Caki2 (cell line): ENCODE measurements at places on chromosomes 3 and 15. TPM values are rescaled to one million over a fixed set of nuclear protein-coding genes. Genes with fewer than 3 reads are reported as not detected.

Gene PARL
- total RNA-seq = 38.7 and 60.1 TPM in 2 replicates

Gene SEMA3B
- total RNA-seq = 99.9 and 105 TPM in 2 replicates

Gene SERPINI2
- 1.8 TPM in 1 of 2 replicates, not detected in the other for total RNA-seq

Gene GPR176
- 8.1 and 9.6 TPM in 2 replicates for total RNA-seq

Gene UROC1
- total RNA-seq = not detected in 2 replicates

Gene SOX14
- not detected in 2 replicates for total RNA-seq

Gene KLHL40
- not detected in 2 replicates for total RNA-seq

Gene LIPH
- total RNA-seq = 14.8 and 23.9 TPM in 2 replicates

Gene GOLGA8T
- 0.23 TPM in 1 of 2 replicates, not detected in the other for total RNA-seq

Gene MESP2
- 0.43 and 1.4 TPM in 2 replicates for total RNA-seq

Gene GOLGA6A
- 1.0 TPM in 1 of 2 replicates, not detected in the other for total RNA-seq

Gene ARGFX
- total RNA-seq = not detected in 2 replicates

Gene CHDH
- total RNA-seq = 0.03 and 22.1 TPM in 2 replicates

Gene ABI3BP
- total RNA-seq = 0.10 TPM in 1 of 2 replicates, not detected in the other

Gene DAZL
- total RNA-seq = not detected in 2 replicates

Gene FMN1
- total RNA-seq = 1.4 and 23.8 TPM in 2 replicates

Gene CCDC80
- total RNA-seq = 0.26 and 1.3 TPM in 2 replicates

Gene HYKK
- total RNA-seq = 0.84 and 7.6 TPM in 2 replicates

Gene ZNF774
- total RNA-seq = 0.17 and 3.7 TPM in 2 replicates

Gene RTP1
- total RNA-seq = not detected in 2 replicates

Gene PSTPIP1
- not detected in 2 replicates for total RNA-seq

Gene UBAP1L
- total RNA-seq = not detected in 2 replicates

Gene THBS1
- 63.4 and 128 TPM in 2 replicates for total RNA-seq

Gene PSMA4
- 336 and 343 TPM in 2 replicates for total RNA-seq

Gene MFN1
- total RNA-seq = 28.2 and 34.3 TPM in 2 replicates

Gene MYRIP
- 0.07 and 1.5 TPM in 2 replicates for total RNA-seq

Gene CAMK2N2
- total RNA-seq = not detected in 2 replicates

Gene IGF2BP2
- total RNA-seq = 23.0 and 27.6 TPM in 2 replicates

Gene DGKG
- 15.0 and 16.4 TPM in 2 replicates for total RNA-seq

Gene ZIC1
- total RNA-seq = not detected in 2 replicates

Gene TMEM266
- 0.47 TPM in 1 of 2 replicates, not detected in the other for total RNA-seq

Gene C2CD4B
- total RNA-seq = not detected in 2 replicates

Gene CDHR4
- total RNA-seq = not detected in 2 replicates

Gene FGF7
- not detected in 2 replicates for total RNA-seq

Gene HCN4
- 0.14 TPM in 1 of 2 replicates, not detected in the other for total RNA-seq

Gene BNC1
- not detected in 2 replicates for total RNA-seq

Gene CPNE4
- 0.27 and 0.96 TPM in 2 replicates for total RNA-seq

Gene CCDC33
- total RNA-seq = 0.84 and 2.6 TPM in 2 replicates

Gene GOLGA8J
- total RNA-seq = not detected in 2 replicates

Gene CA12
- 194 and 272 TPM in 2 replicates for total RNA-seq

Gene TGM4
- total RNA-seq = 1.1 TPM in 1 of 2 replicates, not detected in the other

Gene SYNM
- total RNA-seq = 7.3 and 8.3 TPM in 2 replicates

Gene MAP6D1
- total RNA-seq = 4.9 TPM in 1 of 2 replicates, not detected in the other

Gene SAMMSON
- 0.10 and 0.78 TPM in 2 replicates for total RNA-seq

Gene CX3CR1
- total RNA-seq = 0.06 TPM in 1 of 2 replicates, not detected in the other

Gene LIPC
- total RNA-seq = 0.23 and 4.0 TPM in 2 replicates

Gene C15orf62
- total RNA-seq = 0.27 and 0.64 TPM in 2 replicates

Gene ADAMTS9
- 5.7 and 9.1 TPM in 2 replicates for total RNA-seq

Gene RTP4
- not detected in 2 replicates for total RNA-seq

Gene CKMT1B
- 12.5 TPM in 1 of 2 replicates, not detected in the other for total RNA-seq

Gene GOLGA8N
- 6.0 and 15.1 TPM in 2 replicates for total RNA-seq

Gene MASP1
- not detected in 2 replicates for total RNA-seq

Gene CNTN3
- not detected in 2 replicates for total RNA-seq

Gene ERICH6
- not detected in 2 replicates for total RNA-seq

Gene PIERCE2
- total RNA-seq = 8.6 and 20.4 TPM in 2 replicates

Gene CCDC191
- 0.14 and 0.23 TPM in 2 replicates for total RNA-seq
